Mesothelial cell of epicardium (in vitro differentiated cells): ENCODE measurements at places on chromosomes 6 and 20.

- DNase-seq = peak; percentile 52
- H3K36me3 ChIP-seq = no peaks in the 10 kb centered on the region
- no peak overlapping the region for H3K27ac ChIP-seq
- peak overlapping the region; percentile 72 for H3K4me3 ChIP-seq
- H3K27me3 ChIP-seq = peaks cover 83% of the 10 kb centered on the region
These were observed 687 bp upstream of the HTR1B start for GRCh38 chr6:77463861-77464494.

DNA sequence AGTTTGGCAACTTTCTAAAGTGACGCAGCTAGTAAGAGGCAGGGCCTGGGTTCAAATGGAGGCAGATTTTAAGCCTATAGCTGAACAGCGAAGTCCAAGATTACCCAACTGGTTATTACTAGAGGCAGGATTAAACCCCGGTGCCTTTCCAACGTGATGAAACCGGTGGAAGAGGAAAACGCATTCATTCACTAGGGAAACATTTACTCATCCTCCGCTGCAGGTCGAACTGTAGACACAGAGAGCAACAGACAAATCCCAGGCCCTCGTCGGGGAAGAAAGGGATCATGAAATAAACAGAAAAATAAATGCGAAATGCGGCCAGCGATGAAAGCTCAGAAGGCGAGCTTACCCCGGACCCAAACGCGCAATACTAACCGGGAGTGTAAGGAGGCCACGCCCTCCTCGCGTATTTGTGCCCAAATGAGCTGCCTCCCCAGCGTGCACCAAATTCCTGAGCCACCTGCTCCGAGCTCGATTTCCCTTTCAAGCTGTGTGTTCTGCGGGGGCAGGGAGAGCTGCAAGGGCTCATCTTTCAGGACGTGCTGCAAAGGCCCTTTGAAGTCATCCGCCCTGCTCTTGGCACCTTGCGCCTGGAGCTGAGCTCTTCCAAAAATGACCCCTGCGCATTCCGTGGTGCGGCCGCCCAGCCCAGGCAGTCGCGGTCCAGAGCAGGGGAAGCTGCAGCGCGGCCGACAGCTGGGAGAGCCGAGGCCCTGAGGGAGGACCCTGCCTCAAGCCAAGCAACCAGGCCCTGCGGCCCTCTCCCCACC, 46.9 kb downstream of the PDYN start:
- peaks cover 39% of the 10 kb centered on the region for H3K4me1 ChIP-seq
- peak overlapping the region; percentile 50 for H3K4me3 ChIP-seq
- DNase-seq = peak; percentile 34
- peaks cover 41% of the 10 kb centered on the region for H3K27me3 ChIP-seq

DNA sequence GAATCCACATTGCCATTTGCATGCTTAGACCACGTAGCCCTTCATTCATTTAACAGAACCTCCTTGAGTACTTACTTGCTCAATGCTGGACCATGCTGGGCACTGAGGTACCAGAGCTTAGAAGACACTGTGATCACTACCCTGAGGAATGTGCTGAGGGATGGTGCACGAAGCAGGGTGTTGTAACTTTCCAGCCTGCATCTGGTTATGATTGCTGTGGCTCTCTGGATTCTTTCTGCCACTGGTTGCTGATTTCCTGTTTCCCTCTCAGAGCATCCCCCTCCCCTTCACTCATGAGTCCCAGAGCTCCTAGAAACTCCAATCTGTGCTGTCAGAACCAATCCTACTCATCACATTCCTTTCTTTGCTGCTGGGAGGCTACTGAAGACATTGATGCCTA, 537.4 kb downstream of the PTPRT start:
- H3K36me3 ChIP-seq = no peaks in the 10 kb centered on the region
- peaks cover 1% of the 10 kb centered on the region for H3K27me3 ChIP-seq
- H3K4me3 ChIP-seq = no peak overlapping the region
- H3K4me1 ChIP-seq = no peaks in the 10 kb centered on the region
- DNase-seq = no peak

- peak overlapping the region; percentile 90 for H3K4me3 ChIP-seq
- H3K27me3 ChIP-seq = peaks cover 5% of the 10 kb centered on the region
- no peaks in the 10 kb centered on the region for H3K36me3 ChIP-seq
- DNase-seq = no peak
- peaks cover 17% of the 10 kb centered on the region for H3K4me1 ChIP-seq
These were observed 1.1 kb downstream of the NDRG3 start for GRCh38 chr20:36744764-36745191.
